ENCODE measurements at places on chromosomes 16 and 17.

DNA sequence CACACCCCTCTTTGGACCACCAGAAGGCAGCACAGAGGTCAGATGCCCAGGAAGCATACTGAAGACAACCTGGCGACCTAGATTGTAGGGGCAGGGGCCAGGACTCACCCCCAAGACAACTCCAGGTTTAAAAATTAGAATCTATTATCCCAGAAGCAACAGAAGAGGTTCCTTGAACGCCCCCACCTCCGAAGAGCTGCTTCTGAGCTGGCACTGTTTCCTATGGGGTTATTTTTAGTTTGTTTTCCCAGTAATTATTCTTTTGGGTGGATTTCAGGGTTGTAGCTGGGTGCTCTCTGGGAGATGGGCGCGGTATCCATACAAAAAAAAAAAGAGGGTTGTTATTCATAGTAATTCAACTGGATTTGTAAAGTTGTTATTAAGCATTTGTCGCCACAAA, 10.4 kb upstream of the TMEM132E start:
- DNase-seq = no peak

- DNase-seq = peak; percentile 67
Measured at GRCh38 chr16:47016700-47017133, 43.2 kb upstream of the DNAJA2 start.

- DNase-seq = no peak
Measured at GRCh38 chr16:88792078-88792550, 7.1 kb upstream of the PIEZO1 start.

- DNase-seq = no peak
Measured at GRCh38 chr16:49312389-49312985, 30.8 kb upstream of the CBLN1 start.

DNA sequence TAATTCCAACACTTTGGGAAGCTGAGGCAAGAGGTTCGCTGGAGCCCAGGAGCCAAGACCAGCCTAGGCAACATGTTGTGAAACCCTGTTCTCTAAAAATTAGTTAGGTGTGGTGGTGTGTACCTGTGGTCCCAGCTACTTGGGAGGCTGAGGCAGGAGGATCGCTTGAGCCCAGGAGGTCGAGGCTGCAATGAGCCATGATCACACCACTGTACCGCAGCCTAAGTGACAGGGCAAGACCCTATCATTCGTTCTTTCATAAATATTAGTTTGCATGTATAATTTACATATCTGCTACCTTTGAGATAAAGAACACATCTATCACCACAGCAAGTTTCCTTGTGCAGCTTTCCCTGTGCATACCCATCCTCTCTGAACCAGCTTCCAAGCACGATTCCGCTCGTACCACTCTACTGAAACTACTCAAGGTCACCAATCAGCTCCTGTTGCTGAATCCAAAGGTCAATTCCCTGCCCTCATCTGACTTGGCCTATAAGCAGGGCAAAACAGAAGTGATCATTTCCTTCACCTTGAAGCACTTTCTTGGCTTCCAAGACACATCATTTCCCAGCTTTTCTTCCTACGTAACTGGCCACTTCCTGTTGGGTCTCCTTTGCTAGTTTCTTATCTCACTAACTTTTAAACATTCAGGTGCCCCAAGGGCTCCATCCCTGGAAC, 49.1 kb downstream of the GRB2 start:
- DNase-seq = no peak

DNA sequence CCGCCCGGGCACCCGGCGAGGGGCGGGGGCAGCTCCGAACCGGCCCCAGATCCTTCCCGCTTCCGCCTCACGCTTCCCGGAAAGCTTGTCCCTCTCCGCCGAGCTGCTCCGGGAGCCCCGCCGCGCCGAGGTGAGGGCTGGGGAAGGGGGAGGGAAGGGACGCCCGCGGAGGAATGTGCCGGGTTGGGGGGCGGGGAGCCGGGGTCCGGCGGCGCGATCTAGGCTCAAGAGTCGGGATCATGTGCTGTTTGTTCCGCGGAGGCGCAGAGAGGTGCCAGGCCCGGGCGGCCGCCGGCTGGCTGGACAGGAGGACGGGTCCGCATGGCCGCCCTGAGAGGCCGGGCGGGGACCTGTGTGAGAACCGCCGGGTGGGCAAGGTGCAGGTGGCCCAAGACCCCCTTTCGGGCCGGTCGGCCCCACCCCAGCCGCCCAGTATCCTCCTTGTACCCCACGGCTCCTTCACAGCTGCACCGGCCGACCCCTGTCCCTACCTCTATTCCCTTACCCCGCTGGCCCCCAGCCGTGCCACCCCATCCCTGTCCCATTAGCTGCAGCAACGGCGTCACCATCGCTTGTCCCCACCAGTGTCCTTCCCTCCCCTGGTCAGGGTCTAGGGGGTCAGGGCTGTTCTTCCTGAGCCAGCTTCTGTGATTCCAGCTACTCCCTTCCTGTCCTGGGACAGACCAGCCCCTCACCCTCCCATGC, 429 bp downstream of the KIF1C start:
- DNase-seq = no peak

- peak; percentile 79 for DNase-seq
Measured at GRCh38 chr17:4565209-4566141, 5.1 kb upstream of the GGT6 start.

- DNase-seq = no peak
Measured at GRCh38 chr17:20244671-20245070, 222.7 kb downstream of the LGALS9B start.

DNA sequence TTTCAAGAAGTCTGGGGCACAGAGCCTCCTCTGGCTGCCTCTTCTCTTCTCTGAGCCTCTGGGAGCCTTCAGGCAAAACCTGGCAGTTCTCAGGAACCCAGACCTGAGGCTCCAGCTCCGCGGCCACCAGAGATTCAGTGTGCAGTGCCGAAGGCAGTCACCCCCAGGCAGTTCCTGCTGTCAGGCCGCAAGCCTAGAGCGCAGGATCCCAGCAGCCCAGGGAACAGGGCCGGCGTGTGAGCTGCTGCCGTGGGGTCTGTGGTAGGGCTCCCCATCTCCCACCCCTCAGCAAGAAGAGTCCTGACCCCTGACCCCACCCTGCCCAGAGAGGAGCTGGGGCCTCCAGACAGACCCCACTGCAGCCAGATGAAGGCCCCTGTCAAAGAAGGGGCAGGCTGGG, 78.2 kb downstream of the AMFR start:
- no peak for DNase-seq

DNA sequence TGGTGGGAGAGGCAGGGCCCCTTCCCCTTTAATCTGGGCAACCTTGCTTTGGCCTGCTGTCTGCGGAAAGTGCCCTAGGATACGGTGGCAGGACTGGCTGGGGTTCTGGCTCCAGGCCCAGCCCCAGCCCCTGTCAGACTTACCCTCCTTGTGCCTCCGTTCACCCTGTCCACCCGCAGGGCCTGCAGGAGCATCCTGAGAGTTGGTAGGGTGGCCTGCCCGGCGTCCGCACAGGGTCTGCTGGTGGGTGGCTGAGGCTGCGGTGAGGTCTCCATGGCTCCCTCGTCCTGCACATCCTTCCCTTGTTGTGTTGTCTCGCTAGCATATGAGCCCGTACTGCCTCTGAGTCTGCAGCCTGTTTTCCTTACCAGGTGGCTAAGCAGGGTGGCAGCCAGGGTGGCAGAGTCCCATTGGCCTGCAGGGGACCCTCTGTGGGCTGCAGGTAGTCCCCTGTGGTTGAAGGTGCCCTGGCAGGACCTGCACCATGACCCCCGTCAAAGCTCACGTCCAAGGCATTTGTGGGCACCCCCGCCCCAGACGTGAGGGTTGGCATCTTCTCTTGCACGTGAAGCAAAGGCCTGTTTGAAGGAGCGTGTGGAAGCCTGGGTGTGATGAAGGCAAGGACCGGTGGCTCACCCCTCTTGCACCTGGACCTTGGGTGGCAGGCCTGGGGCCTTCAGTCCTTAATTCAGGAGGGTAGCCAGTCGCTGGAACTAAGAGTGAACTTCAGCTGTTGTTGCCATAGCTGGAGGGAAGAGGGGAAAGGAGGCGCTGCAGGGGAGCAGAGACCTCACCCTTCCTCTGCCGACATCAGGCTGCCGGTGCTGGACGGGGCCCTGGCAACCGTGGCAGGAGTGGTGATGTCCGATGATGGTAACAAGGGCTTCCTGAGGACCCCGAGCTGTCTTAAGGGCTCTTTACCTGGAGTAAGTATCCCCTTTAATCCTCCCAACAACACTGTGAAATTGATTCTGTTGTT, 293.7 kb downstream of the SEC14L1 start:
- no peak for DNase-seq

DNA sequence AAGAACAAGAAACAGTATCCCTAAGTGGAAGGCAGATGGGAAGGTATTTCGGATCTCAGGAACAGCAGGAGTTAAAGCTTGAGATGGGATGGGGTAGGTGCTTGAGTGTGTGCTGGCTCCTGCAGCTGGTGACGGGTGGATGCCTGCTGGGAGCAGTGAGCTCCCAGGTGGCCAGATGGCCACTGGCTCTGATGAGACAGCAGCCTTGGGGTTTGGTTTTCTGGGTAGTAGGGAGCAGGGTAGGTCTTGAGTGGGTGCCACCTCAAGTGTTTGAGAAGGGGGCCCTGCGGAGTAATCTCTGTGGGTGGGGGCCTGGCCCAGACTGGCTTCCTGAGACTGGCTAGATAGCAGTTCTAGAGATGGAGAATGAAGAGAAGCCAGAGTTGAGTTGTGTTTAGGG, 10.3 kb downstream of the EPN2 start:
- no peak for DNase-seq

DNA sequence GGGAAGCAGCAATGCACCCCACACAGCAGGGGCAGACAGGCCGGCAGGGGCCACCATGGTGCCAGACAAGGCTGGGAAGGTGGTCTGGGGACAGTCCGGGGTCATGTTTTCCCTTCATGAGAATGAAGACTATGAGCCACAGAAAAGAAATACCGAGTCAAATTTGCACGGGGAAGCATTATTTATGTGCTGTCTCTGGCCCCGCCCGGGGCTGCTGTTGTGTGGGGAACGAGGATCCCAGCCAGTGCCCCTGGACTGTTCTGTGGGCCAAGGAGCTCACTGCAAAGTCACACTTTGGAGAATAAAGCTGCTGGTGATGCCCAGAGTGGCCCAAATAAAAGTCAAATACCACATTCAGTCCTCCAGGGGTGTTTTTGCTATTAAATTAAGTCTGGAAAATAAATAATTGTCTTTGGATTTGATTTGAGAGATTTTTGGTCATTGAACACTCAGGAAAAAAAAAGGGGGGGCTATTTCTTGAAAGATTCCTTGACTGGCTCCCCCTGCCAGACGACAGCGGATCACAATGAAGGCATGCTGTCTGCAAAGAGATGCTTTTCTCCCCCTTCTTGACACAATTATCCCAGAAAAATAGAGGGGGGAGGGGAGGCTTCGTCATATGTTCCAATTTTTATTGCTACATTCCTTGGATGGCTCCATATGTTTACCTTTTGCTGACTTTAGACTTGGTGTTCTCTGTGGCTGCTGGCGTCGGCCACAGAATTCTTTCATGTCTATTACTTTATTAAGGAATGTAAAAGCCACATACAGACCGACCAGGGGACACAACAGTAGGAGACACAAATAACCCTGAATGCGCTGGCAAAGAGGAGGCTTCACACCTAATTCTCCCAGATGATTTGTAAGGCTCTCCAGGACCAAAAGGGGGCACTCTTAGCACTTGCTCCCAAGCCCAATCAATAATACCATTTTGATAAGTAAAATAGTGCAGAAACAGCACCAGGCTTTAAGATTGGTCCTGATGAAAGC, 27.1 kb upstream of the ANKFN1 start:
- DNase-seq = peak; percentile 1

GRCh38 chr17:80260791-80261158, at the start of gene RNF213:
RNF213 (plus strand) TSS chr17:80260852; CDS start chr17:80263682, 2,830 bp downstream.
- no peak for DNase-seq

DNA sequence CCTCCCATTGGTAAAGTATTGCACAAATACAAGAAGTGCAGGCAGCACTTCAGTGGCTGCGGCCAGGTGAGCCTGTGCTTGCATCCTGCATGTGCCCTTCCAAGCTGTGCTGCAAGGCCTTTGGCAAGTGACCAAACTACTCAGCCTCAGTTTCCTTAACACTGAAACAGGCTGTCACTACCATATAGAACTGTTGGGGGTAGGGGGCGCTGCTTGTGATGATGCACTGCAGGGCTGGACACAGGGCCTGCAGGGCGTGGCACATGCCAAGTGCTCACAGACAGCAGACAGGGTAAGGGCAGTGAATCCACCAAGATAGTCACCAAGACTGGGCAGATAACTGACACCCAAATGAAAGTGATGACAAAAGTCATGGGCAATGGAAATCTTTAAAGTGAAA, 65.6 kb upstream of the SREBF1 start:
- DNase-seq = no peak

GRCh38 chr16:280991-281659, 734 bp downstream of the ARHGDIG start:
- DNase-seq = no peak

DNA sequence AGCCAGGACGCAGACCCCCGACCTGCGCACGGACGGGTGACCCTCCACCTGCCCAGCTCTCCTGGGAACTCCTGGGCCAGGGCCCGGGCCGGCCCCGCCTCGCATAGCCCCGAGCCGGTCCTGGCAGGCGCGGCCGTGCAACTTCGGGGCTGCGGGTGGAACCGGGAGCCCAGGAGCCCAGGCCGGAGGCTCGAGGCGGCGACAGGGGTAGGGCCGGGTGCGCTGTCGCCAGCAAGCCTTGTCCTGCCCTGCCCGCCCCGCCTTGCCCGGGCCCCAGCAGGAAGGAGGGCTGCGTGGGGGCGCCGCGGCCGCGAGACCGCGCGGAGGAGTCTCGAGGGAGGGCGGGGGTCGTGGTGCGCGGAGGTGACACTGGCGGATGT, 408 bp downstream of the LMF1 start:
- DNase-seq = no peak

GRCh38 chr16:84180519-84181140, 6.2 kb downstream of the TAF1C start:
- no peak for DNase-seq

DNA sequence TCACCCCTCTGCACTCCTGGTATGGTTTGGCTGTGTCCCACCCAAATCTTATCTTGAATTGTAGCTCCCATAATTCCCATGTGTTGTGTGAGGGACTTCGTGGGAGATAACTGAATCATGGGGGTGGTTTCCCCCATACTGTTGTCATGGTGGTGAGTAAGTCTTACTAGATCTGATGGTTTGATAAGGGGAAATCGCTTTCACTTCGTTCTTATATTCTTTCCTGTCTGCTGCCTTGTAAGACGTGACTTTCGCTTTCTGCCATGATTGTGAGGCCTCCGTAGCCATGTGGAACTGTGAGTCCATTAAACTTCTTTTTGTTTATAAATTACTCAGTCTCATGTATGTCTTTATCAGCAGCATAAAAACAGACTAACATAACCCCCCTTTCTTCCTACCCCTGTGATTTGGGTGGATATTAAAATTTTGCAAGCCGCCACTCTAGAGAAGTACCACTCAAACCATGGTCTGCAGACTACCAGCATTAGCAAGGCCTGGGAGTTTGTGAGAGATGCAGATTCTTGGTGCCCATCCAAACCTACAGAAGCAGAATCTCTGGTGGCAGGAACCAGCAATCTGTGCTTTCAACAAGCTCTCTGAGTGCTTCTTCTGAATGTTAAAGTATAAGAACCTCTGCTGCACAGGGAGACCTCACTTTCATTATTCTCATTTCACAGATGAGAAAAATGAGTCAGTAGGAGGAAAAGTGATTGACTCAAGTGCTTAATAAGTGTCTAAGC, 999.5 kb upstream of the EEF2KMT start:
- DNase-seq = no peak

DNA sequence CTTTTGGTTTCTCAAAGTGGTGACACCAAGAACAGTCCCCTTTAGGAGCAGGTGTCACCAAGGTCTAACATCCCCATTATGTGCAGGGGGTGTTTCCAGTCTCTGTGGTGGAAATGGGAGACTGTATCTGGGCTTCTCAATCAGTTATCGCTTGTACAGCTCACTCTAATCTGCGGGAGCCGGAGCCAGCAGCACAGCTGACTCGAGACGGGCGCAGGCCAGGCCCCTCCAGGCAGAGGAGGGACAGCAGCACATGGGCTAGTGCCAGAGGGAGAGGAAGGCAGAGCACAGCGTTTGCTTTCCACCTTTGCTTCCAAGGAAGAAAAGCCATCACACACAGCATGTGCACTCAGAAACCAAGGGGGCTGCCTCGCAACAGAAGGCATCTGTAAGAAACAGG, 91.2 kb upstream of the CREBBP start:
- DNase-seq = no peak
